ENCODE measurements at places on chromosomes 1 and 21.

GRCh38 chr1:186125511-186125910 is 249.5 kb downstream of the TPR start:
- no peak for DNase-seq

- no peak for DNase-seq
Observed at GRCh38 chr1:47914952-47915676, 82.1 kb downstream of the TRABD2B start.

- DNase-seq, result no peak
Observed at GRCh38 chr1:116769994-116770393, 15.8 kb downstream of the CD2 start.

- DNase-seq, result no peak
Observed at GRCh38 chr1:117828201-117828600, 101.2 kb downstream of the GDAP2 start.

DNA sequence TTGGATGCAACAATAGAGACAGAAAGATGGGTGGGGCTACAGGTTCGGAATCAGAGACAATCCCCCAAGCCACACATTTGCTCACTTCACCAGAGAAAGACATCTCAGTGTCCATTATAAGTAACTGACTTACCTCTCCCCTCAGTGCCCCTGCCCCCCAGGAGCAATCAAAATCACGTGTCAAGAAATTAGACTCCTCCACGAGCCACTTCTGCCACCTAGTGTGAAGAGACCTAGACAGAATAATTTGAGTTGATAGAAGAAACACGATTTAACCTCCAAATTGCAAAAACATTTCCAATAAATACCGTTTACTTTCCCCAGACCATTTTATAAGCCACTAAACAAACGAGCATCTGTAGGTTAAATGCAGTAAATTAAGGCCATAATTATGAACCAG is 123.2 kb downstream of the SLC30A10 start:
- DNase-seq, result no peak

DNA sequence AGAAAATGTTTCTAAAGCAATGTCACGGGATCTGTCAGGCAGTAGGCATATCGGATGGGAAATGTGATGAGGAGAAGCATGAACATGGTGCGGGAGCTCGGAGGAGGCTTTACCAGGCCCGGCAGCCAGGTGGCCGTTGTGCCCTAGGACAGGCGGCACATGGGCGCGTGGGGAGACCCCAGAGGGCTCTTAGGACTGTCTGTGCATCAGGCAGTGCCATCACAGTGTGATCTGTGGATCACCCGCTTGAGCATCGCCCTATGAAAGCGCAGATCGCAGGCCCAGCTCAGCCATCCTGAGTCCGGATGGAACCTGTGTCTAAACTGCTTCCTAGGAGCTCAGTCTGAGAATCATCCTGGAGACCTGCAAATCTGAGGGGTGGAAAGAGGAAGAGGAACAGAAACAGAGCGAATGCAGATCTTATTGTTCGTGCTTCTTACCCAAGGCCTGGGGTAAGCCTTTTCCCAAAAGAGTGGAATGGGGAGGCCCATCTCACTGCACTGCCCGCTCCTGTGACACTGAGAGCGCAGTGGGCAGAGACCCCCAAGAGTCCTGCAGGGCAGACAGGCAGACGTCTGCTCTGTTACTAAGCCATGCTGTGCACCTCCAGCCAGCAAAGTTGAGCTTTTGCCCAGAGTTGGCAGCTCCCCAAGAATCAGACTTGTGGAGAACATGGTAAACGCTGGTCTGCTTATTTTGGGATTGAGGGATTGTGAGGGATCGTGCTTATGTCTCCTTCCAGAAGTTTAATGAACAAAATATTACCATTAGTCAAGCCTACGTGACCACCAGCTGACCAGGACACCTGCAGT is 251.0 kb downstream of the RHOU start:
- no peak for DNase-seq

DNA sequence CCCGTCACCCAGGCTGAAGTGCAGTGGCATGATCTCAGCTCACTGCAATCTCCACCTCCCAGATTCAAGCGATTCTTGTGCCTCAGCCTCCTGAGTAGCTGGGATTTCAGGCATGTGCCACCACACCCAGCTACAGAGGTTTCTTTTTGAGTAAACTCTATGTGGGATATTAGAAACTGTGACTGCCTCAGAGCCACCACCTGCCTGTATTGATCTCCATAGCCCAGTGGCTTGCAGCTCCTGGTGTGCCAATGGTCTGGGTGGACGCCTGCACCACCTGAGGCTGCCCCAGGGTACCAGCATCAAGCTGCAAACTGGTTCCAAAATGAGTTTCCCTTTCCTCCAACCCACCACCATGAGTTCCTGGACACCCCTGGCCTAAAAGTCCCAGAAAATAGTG is 89.7 kb upstream of the SLC44A3 start:
- DNase-seq, result no peak

DNA sequence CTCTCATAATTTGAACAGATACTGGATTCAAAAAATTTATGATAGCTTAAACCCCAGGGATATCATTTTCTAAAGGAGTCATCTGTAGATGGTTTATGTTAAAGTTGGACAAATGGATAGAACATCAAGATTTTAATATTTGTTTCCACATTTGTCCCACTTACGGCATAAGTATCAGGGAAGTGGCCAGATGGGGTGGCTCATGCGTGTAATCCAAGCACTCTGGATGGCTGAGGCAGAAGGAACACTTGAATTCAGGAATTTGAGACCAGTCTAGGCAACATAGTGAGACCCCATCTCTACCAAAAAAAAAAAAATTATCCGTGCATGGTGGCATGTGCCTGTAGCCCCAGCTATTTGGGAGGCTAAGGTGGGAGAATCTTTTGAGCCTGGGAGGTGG is 229.1 kb downstream of the GPR52 start:
- no peak for DNase-seq

GRCh38 chr1:214066936-214067335 is 79.2 kb downstream of the PROX1 start:
- DNase-seq, result no peak

GRCh38 chr1:2267051-2267830 is 39.1 kb downstream of the SKI start:
- no peak for DNase-seq

DNA sequence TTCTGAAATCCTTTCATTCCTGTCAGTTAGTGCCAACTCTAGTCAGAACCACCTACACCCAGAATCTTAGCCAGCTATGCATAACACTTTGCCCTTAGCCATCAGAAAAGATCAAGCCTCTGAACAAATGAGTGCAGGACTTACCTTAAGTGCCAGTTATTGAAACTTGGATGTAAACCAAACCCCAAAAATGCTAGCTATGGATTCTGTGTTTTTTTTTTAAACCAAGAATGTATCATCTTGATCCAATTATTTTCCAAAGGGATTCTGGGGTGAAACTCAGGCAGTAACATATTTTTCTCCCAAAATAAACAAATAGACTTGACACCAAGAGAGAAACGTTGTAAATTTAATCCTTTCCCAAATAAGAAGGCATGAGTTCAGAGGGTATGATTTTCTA is 538.6 kb upstream of the ADAMTS5 start:
- DNase-seq, result peak; percentile 64

DNA sequence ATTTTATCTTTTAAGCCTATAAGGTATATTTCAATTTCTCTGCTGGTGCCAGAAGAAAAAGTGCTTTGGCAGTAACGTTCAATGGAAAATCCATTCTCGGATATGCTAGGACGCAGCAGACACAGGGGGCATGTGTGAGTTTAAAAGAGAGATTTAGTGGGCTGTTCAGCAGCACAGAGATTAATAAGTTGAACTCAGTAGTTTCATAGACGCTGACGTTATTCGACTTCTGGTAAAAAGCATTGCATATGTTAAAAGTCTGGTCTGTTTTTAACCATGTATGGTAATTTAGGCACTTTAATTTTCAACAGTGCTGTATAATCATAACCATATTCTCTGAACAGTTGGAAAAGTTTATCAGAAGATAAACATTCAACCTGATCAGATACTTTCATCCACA is 99.6 kb downstream of the ATP6V1G3 start:
- DNase-seq, result no peak

DNA sequence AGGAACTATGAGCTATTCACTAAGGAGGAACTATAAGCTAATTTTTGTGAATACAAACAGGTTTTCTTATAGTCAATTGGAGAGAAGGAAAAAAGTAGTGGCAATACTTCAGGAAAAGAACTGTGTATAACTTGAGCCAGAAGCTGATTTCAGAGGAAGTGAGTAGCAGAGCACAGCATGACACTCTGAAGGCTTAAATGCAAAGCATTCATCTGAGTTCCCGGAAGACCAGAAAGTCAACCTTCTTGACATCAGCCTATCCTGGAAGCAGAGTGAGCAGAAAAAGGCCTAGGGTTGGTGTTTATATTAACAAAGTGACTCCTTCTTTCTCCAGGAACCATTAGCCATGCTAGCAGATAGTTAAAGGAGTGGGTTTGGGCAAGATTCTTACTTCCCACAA is 545.2 kb downstream of the MRPL39 start:
- DNase-seq, result no peak

GRCh38 chr21:16205527-16205926 is 475.7 kb downstream of the USP25 start:
- DNase-seq, result no peak
